MM.1S (cell line): ENCODE measurements at places on chromosomes 7 and 10.

DNA sequence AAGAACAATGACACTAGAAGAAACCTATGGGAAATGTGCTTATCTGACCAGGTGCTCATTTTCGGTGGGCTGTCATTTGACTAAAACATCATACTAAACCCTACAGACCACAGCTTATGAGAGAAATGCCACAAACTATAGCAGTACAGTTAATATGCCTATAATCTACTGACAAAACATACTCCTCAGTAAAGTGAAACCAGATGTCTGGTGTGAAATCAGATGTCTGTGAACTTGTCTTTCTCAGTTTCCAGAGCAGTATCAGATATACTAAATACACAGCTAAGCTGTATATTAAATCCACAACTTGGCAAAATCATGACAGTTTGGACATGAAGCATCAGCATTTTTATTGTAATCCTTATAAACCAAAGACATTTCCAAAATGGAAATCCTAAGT lies 3.3 kb downstream of the IMMP2L start:
- peak; percentile 91 for DNase-seq

- no peak for DNase-seq
Measured at GRCh38 chr10:113475381-113475807, 77.5 kb upstream of the HABP2 start.

GRCh38 chr10:125415006-125415633 lies 254.8 kb upstream of the CTBP2 start:
- DNase-seq: no peak

DNA sequence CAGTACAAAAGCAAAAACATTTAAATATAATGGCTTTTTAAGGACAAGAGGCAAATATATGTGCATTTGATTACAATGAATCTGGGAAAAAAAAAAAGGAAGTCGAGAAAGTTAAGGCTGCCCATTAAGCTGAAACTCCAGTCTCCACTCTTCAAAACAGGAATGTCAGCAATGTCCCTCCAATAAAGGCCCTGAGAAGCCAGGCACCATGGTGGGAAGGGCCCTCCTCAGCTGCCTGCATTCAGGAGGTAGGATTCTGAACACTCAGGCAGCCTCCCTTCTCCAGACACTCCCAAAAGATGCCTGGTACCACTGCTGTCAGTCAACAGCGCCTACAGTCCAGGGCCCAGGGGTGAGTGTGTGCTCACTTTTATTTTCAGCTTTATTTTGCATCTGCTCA lies 121.3 kb upstream of the MGMT start:
- DNase-seq: no peak

GRCh38 chr7:104552102-104552501 lies 223.7 kb downstream of the LHFPL3 start:
- DNase-seq: peak; percentile 65

- DNase-seq: no peak
Measured at GRCh38 chr10:69854511-69855345, 53.0 kb downstream of the COL13A1 start.

GRCh38 chr10:109593682-109594081 lies 329.6 kb downstream of the XPNPEP1 start:
- DNase-seq: no peak

- DNase-seq: no peak
Measured at GRCh38 chr7:50812841-50813475, 30.3 kb upstream of the GRB10 start.

DNA sequence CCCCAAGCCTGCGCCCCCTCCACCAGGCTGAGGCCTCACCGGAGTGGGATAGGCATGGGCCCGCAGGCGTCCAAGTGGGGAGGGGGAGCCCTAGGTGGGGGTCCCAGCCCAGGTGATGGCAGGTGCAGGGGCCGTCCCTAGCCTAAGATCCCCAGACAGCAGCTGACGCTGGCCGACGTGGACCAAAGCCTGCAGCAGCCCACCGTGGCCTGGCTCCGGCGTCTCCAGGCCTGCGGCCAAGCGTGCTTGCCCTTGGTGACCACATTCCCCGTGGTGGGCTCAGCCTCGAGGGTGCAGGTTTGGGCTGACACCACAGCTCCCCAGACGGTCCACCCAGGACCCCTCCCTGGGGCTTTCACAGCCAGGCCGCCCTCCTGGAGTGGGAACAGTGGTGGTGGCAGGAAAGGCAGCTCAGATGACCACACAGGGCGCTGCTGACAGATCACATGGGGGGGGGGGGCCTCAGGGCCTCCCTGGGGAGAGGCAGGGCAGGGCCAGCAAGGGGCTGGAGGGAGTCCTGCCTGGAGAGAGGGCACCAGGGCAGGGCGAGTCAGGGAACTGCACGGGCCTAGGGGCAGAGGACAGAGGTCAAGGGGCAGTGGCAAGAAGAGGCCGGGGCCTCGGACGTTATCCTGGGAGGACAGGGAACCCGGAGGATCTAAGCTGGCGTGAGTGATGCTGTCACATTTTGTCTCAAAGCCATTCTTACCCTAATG lies 767 bp upstream of the ADAM8 start:
- DNase-seq: peak; percentile 5

- DNase-seq: peak; percentile 94
Measured at GRCh38 chr10:6202684-6203330, at the start of gene PFKFB3. PFKFB3 (plus strand) TSS chr10:6202932; CDS start chr10:6203261, 329 bp downstream.

GRCh38 chr7:39075210-39075609 lies 97.5 kb downstream of the POU6F2 start:
- DNase-seq: no peak

GRCh38 chr10:75395066-75395931 lies 6.3 kb downstream of the ZNF503 start:
- no peak for DNase-seq

DNA sequence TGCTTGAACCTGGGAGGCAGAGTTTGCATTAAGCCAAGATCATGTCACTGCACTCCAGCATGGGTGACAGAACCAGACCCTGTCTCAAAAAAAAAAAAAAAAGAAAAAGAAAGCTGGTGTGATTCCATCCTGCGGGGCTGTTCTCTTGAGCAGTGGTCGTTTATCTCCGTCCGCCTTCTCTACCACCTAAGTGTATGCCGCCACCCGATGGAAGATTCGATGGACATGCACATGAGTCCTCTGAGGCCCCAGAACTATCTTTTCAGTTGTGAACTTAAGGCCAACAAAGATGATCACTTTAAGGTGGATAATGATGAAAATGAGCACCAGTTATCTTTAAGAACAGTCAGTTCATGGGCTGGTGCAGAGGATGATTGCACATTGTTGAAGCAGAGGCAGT lies 65.7 kb downstream of the ABRAXAS2 start:
- DNase-seq: no peak

DNA sequence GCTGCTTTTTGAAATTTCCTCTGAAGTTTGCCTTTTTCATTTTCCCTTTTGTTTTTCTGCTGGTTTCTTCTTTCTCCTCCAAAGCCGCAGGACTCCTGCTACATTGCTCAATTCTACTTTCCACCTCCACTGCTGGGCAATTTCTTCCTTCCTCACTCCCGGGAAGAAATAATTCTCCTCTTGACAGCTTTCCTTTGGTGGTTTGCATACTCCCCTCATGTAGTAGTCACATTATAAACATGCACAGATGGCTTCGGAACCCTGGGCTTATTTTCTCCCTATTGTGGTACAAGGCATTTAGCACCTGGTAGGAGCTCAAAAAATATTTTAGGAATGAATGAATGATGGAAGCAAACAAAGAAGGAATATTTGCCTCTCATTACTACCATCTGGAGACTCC lies 977.2 kb downstream of the LRMDA start:
- no peak for DNase-seq

- peak; percentile 22 for DNase-seq
Measured at GRCh38 chr7:21383227-21384220, 44.4 kb upstream of the SP4 start.

DNA sequence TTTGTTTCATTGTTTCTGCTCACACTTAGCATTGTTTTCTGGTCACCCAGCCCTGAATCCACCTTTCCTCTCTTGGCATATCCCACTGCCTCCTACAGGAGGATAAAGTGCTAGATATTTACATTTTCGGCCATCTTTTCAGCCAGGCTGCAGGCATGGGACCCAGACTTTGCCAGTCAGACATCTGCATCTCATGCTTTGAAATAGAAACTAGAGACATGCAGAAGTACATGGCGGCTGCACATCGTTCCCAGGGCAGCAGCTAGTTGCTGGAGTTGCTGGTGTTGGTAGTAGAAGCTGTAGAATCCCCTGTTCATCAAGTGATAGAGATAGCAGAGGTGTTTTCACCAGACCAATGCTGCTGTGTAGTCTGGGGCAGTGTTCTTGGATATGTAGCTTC lies 18.7 kb downstream of the STAMBPL1 start:
- DNase-seq: no peak

GRCh38 chr10:117249493-117250093 lies 8.7 kb downstream of the SLC18A2 start:
- no peak for DNase-seq

GRCh38 chr10:47369251-47369894 lies 14.7 kb downstream of the ZNF488 start:
- DNase-seq: no peak

DNA sequence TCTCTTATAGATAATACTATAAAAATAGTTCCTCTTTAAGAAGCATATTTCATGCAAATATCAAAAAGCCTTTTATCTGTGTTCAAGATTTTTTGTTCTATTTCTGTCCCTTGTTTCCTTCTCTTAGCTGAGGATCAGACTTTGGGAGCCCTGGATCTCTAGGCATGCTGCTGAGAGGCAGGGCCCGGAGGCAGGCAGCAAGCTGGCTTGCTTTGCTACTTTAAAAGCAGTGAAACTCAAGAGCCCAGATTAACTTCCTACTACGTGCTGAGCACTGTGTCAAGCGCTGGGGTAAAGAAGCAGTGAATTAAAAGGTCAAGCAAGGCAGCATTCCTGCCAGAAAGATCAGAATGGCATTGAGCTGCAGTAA lies 31.0 kb upstream of the ARID5B start:
- no peak for DNase-seq

DNA sequence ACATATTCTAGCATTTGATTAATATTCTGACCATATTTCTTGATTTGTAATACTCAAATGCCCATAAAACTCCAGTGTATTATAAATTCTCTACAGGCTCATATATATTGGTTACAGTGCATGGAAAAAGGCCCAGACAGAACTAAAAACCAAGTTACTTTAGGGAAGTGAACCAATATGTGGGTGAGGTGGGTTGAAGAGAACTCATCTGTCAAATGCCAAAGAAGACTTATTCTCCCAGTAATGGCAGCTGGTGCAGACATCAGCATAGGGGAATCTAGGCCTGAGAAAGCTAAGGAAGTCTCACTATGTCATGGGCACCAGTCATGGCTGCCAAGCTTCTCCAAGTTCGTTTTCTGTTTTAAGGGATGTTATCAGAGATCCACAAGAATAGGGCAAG lies 30.6 kb downstream of the ZNF248 start:
- DNase-seq: no peak

DNA sequence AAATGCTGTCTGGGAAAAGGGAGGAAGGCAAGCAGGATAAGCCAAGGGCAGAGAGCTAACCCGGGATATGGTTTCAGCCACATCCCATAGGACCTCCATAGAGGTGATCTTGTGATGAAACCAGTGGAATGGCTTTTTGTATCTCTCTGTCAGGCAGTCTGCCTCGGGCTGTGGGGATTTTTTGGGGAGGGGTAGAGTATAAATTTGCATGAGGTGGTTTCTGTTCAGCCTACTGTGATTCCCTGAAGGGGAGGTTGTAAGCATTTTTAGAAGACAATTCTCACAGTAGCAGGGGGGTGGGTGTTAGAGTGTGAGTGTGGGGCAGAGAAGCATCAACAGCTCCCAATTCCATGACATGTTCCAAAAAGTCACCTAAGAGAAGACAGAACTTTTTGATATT lies 11.8 kb downstream of the OR9A2 start:
- peak; percentile 71 for DNase-seq

- DNase-seq: peak; percentile 78
Measured at GRCh38 chr7:70693686-70694433, 438.1 kb upstream of the GALNT17 start.

DNA sequence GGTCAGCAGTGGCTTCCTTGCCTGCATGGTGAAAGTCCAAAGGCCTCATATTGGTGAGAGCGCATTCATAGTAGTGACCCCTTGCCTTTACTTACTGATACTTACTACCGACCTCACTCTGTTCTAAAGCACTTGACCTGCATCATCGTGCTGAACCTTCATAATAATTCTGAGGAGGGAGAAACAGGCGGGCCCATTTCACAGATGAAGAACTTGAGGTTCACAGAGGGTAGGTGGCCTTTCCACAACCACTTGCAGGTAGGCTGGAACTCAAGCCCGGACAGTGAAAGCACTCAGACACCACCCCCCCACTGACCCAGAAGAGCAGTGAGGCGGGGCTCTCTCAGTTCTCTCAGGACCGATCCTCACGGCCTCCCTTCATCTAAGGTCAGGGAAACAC lies 149.4 kb upstream of the CHST15 start:
- DNase-seq: no peak

- DNase-seq: no peak
Measured at GRCh38 chr10:94644352-94644751, 39.2 kb upstream of the CYP2C18 start.

GRCh38 chr7:158782761-158783401 lies 46.4 kb downstream of the ESYT2 start:
- no peak for DNase-seq

GRCh38 chr10:78973901-78974616 lies 94.7 kb upstream of the ZMIZ1 start:
- peak; percentile 54 for DNase-seq

DNA sequence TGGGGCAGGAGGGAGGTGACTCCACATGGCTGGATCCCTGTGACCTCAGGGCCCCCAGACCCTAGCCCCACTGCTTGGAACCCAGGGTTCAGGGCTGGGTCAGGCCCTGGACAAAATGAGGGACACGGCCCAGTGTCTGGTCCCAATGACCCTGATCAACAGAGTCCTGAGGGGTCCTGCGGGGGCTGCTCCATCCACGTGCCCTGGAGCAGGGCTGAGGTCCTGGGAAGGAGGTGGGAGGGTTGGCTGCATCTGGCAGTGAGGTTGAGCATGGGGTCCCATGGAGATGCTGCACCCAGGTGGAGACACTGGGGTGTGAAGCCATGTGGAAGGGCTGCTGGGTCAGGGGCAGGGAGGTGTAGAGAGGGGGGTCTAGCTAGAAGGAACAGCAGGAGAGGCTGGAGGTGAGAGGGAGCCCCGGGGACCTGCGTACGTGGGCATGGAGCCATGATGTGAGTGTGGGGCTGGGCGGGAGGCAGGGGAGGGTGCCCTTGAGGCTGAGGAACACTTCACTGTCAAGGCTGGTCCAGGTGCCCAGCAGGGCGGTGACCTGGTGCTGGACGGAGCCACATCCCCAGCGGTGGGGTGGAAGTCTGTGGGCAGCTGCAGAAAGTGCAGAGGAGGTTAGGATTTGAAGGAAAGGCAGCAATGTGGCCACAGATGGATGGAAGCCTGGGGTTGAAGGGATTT lies 604 bp downstream of the SCART1 start:
- no peak for DNase-seq

GRCh38 chr10:89122433-89123051 lies 84.6 kb downstream of the CH25H start:
- DNase-seq: no peak

DNA sequence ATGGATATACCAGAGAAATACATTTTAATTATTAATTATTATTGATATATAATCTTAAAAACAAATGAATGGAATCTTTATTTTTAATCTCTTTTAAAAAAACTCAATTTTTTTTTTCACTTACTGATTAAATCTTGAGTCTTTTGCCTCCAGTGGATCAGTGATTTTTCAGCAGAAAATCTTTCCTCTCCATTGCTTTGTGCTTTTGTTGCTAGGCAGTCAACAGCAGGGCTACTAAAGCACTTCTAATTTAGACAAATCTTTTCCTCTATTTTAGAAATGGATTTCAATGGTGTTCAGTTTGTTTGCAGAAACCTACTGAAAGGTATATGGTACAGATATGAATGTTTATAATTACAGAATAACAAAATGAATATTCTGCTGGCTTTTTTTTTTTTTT lies 143.6 kb downstream of the ST7 start:
- DNase-seq: no peak

- no peak for DNase-seq
Measured at GRCh38 chr7:88150033-88150432, 69.8 kb downstream of the SRI start.

- DNase-seq: no peak
Measured at GRCh38 chr10:86644152-86644793, 10.1 kb upstream of the OPN4 start.
